ENCODE measurements at places on chromosomes 1 and 21. TPM values are rescaled to one million over a fixed set of nuclear protein-coding genes. Genes with fewer than 3 reads are reported as not detected.

The PPFIA4 gene
- 1.9 TPM for total RNA-seq

The ASCL5 gene
- total RNA-seq, result 0.16 TPM

The KRTAP12-2 gene
- not detected for total RNA-seq

The TMEM82 gene
- not detected for total RNA-seq

The GPR37L1 gene
- total RNA-seq, result not detected

The GCSAML gene
- total RNA-seq, result 0.14 TPM

The LCE1A gene
- total RNA-seq, result not detected

The IFI44 gene
- total RNA-seq, result 13.0 TPM

The OLFM3 gene
- total RNA-seq, result not detected

The FAAP20 gene
- 59.1 TPM for total RNA-seq

The SHE gene
- total RNA-seq, result not detected

The PERM1 gene
- not detected for total RNA-seq

Data from activated naive CD4-positive, alpha-beta T cell treated with anti-CD3 and anti-CD28 coated beads, Interleukin-2, amount 50 U/mL, for 72 hours (primary cell).